RPMI8226 (cell line): ENCODE measurements at places on chromosomes 2 and 18.
A peak's percentile ranks its signal among the peaks of the same experiment; 100 is the strongest.

DNA sequence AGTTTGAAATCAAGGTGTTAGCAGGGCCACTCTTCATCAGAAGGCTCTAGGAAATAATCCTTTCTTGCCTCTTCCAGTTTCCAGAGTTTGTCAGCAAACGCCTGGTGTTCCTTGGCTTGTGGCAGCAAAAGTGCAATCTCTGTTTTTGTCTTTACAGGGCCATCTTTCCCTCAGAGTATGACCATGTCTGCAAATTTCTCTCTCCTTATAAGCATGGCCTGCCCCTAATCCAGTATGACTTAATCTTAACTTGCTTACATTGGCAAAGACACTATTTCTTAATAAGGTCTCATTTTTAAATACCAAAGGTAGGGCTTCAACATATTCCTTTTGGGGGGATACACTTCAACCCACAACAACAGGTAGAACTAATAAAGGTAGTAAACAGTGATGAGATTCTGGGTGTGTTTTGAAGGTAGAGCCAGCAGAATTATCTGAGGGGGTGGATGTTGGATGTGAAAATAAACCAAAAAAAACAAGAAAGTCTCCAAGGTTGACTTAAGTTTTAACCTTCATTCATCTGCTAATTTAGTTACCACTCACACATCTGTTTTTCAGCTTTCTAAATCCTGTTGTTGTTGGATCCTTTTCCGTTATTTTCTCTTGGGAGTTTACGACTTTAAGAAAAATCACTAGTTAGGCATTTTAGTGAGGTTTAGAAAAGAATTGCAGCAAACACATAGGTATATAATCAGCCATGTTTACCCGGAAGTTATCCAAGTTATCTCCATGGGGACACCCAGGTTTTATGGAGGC lies 234.4 kb upstream of the FIGN start:
- no peak for DNase-seq

- peak; percentile 46 for DNase-seq
Observed at GRCh38 chr2:49490710-49491109, 336.4 kb upstream of the FSHR start.

DNA sequence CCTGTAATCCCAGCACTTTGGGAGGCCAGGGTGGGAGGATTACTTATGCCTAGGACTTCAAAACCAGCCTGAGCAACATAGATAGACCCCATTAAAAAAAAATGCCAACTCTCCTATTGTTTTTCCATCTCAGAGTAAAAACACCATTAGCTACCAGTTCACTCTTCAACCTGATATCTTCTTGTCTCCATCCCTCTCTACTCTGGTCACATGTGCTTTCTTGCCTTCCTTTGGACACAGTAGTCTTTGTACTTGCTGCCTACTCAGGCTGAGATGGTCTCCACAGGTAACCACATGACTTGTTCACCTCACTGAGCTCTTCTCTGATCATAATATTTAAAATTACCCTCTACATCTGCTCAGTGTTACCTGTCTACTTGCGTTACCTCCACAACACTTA lies 5.0 kb downstream of the MALT1 start:
- no peak for DNase-seq

DNA sequence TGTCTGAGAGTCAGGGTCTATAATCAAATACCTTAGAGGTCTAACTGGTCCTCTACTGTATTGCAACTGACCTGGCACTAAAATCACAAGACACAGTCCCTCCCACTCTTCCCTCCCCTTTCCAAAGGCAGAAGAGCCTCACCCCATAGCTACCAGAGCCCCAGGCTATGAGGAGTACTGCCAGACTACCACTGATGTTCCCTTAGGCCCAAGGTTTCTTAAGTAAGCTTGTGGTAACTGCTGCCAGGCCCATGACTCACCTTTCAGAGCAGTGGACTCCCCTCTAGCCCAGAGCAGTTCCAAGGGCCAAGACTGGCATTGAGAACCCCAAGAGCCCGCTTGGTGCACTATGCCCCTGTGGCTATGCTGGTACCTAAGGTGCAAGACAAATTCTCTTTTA lies 1193.4 kb downstream of the DSC3 start:
- no peak for DNase-seq

GRCh38 chr2:7625392-7626138 lies 708.4 kb downstream of the RNF144A start:
- peak; percentile 14 for DNase-seq

DNA sequence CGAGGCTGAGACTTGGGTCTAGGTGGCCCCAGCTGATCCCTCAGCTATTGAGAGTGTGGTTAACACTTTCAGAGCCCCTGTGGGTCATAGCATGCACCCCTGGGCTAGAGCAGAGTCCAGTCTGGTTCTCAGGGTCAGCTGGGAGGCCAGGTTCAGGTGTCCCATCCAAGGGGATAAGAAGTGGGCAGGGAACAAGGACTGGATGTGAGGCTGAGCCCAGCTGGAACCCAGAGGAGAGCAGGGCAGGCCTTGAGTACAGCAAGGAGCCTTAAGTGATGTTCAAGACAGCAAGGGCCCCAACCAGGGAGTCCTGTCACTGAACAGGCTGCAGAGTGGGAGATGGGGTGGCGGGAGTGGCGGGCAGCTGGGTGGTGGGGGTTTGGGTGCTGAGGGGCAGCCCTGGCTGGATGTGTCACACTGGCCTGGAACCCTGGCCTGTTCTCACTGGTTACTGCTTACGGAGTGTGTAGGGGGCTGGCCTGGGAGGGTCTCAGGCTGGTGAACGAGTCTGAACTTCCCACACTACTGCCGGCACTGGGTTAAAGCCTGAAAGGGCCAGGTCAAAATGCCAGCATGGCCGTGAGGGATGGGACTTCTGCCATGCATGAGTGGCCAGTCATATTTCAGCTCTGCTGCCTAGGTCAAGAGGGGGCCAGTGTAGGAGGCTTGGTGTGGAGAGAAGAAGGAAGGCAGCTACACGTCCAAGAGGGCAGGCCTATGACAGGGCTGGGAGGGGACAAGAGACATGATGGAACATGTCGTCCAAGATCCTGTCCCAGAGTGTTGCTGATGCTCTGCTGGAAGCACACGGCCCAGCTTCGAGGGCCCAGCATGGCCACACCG lies 13.6 kb downstream of the TMEM185B start:
- DNase-seq = no peak

DNA sequence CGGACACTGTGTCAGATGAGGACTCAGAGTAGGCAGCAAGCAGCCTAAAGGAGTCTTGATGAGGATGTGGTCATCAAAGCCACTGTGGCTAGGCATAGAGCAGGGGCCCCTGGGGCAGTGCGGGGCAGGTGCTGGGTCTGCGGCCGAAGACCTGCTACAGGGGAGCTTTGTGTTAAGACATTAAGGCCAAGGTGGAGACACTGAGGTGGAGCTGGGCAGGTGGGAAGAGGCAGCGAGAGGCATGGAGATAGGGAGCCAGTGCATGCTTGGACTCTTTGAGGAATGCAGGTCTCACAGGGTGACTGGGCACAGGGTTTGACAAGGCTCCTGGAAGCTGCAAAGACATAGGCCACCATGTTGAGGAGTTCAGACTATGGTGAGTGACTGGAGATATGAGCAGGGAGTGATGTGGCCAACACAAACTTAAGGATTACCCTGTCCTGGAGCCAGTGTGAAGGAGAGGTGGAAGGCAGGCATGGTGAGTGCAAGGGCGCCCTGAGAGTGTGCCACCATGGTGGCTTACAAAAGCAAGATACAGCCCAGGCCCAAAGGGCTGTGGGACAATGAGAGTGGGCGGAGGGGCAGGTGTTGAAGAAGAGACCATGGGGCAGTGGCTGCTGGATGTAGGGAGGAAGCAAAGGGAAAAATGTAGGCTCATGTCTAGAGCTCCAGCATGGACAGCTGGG lies 450.9 kb upstream of the HS6ST1 start:
- no peak for DNase-seq

DNA sequence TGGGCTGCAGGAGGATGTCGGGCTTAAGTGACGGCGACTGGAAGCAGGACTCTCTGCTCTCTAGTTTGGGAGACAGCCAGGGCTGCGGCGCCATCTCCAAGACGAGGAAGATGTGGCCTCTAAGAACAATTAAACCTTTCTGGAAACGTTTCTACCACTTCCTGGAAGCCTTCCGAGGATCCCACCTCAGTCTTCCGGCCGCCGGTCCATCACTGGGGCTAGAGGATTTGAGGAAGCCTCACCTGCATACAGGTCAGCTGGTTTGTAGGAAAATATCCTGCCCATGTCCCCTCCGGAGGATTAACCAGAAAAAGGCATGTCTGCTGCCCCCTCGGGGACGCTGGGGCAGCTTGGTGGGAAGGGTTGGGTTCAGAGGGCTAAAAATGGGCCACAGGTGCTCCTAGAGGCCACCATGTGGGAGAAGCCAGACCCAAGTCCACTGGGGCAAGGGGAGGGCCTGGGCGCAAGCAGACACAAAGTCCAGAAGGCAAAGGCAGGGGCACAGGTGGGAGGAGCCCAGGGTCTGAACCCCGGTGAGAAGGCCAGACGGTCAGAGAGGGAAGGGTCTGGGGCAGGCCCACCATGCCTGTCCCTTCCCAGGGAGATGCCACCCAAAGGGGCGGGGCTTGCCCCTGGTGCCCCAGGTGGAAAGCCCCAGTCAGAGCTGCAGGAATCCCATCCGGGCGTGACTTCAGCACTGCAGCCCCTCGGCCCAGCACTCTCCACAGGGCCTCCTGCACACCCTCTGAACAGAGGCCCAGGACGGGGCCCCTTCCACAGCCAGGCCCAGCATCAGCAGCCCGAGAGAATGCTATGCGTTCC lies 82.2 kb upstream of the ID2 start:
- DNase-seq = no peak

DNA sequence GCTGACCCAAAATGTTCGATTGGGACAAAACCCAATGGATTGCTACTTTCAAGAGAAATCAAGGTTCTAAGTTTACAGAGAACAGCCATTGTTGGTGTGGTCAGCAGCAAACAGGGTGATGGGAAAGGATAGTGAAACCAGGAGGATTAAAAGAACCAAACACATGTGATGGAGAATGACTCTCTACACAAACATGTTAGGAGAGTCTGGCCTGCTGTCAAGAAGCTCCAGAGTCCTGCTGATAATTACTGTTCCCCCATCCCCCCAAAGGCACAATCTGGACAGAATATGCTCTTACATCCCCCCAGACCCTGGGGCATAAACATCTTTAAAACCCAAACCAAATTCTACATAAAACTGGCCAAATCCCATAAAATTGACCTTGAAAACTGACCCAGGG lies 32.0 kb upstream of the ACYP2 start:
- no peak for DNase-seq

GRCh38 chr2:233285921-233286320 lies 21.7 kb upstream of the SAG start:
- DNase-seq = no peak

GRCh38 chr2:144162652-144163051 lies 357.3 kb downstream of the ZEB2 start:
- peak; percentile 8 for DNase-seq

GRCh38 chr2:30351116-30351515 lies 95.9 kb upstream of the LCLAT1 start:
- DNase-seq = no peak

GRCh38 chr2:239811111-239811781 lies 213.9 kb downstream of the NDUFA10 start:
- no peak for DNase-seq

GRCh38 chr2:182542501-182543258 lies 115.8 kb upstream of the PDE1A start:
- no peak for DNase-seq

GRCh38 chr2:128357506-128358370 lies 39.1 kb upstream of the HS6ST1 start:
- DNase-seq = no peak

- no peak for DNase-seq
Observed at GRCh38 chr18:62206593-62206992, 19.5 kb downstream of the RELCH start.

DNA sequence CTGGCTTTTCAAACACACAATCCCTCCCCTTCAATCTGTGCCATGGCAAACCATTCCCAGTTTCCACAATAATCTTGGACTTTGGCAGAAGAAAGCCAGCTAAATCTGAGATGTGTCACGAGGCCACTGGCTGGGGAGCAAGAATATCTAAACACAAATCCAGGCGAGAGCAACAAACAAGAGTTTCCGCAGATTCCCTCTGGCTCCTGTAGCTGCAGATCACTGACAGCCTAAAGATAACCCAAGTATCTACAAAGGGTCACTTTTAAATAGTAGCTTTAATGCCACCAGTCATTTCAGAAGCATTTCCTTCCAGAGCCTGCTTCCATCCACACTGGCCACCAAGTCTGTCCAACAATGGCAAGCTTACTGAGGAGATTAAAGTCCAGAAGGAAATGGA lies 86.9 kb downstream of the ACVR1 start:
- no peak for DNase-seq

- no peak for DNase-seq
Observed at GRCh38 chr18:55780586-55781071, 192.6 kb upstream of the TCF4 start.
